ENCODE measurements at places on chromosomes 1 and 21.

DNA sequence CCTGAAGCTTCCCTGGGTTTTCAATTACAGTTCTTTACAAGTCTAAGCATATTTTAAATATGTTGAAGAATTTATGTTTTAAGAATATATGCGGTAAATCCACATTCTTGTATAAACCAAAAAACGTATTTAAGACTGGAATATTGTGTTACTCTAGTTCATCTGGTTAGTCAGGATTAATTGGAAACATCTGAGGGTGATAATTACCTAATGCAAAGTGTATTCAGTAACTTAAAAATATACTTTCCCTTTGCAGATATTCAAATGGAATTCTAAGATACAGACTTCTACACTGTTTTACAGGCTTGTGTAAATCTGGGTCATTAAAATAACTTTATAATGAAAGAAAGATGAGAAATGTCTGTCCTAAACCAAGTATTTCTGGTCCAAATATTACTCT, 302.0 kb downstream of the VAV3 start:
- no peak for DNase-seq

DNA sequence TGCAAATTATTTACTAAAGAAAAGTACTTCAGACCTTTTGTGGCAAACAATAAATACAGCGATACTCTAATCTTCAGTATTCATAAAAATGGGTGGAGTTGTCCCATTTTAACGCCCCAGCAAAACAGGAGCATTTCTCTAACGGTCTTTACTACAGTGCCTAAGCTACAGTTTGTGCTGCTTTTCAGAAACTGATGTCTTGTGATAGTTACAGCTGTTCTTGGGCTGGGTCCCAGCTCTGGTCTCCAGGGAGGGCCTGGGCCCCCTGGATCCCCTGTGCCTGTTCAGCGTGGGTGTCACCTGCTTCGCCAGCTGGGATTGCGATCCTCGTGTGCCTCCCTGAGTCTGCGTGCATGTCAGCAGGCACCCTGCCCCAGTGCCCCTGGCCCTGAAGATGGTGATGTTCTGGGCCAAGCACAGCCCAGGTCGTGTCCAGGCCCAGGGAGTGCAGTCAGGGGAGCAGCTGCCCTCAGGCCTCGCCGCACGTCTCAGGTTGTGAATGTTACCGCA, 64.0 kb upstream of the DIP2A start:
- no peak for DNase-seq

GRCh38 chr21:41816583-41817165, 49.8 kb upstream of the RIPK4 start:
- peak; percentile 48 for DNase-seq

DNA sequence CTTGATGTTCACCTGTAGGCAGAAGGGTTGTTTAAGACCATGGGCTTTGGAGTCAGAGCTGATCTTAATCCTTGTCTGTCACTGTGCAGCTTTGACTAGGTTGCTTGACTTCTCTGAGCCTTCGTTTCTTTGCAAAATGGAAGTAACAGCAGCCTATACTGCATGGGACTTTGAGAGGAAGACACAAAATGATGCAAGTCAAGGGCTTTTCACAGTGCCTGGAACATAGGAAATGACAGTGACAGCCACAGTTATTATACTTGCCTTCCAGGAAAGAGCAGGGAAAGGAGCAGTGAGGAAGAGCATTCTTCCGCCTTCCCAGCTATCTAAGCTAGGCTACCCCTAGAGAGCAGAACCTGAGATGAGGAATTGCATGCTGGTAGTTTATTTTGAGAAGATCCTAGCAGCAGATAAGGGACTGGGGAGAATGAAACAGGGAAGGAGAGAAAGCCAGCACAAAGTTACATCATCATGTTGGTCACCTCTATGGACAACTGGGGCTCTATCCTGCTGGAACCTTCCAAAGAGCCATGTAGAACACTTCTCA, 3.1 kb downstream of the CSF3R start:
- DNase-seq: no peak

DNA sequence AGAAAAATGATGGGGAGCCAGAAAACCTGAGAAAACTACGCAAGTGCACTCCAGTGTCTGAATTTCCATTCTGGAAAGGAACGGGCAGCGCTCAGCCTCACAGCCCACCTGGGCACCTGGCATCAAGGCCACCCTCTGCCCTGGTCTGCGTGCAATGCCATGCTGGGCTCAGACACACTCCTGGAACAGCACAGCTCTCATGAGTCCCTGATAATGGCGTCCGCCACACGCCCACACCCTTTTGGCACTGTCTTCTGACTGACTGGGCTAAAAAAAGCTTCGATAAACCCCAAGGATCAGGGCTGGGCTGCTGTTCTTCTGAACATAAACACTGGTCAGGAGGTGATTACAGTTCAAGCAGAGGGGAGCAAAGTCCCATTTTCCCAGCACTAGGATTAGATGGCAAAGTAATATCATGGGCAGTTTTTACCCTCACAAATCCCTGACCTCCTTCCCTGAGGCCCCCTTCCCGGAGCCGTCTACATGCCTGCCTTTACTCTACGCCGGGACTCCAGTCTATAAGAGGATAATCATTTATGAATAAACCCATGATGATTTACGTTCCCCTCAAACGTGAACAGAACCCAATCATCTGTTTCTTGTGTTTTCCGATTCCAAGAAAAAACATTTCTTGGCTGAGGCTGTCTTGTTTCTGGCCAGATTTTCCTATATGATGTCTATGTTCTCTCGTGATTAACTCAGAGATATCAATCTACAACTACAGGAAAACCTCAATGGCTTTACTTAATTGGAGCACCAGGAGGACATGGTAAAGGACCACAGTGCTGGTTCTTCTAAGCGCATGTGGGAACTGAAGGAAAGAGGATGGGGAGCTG, 22.6 kb downstream of the RCAN1 start:
- peak; percentile 82 for DNase-seq

DNA sequence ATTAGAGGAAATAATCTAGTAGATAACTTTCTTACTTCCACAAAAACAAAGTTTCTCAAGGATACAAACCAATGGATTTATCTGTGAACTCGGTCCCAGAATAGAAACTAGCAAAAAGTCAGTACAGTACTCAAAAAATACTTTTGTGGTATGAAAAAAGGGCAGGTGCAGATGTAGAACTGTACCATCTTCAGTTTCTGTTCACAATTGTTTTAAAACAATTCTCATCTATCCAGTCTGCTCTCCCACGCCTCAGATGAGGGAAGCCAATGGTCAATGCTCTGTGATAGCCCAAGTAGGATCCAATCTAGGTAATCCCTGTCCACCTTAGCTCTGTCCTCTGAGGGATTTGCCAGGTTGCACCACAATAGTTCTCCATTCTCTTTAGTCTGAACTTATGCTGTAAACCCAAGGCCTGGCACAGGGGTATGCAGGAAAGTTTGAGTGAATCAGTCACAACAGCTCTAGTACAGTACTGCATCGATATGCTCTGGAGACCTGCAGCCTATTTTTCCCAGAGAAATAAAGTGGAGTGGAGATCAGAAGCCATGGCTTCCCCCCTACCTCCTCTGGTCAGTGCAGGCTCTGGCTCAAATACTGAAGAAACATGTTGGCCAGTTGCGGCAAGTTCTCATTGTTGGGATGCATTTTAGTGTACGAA, 1.4 kb downstream of the KTI12 start:
- peak; percentile 14 for DNase-seq

- no peak for DNase-seq
Measured at GRCh38 chr1:9225411-9225785, 9.2 kb upstream of the H6PD start.

DNA sequence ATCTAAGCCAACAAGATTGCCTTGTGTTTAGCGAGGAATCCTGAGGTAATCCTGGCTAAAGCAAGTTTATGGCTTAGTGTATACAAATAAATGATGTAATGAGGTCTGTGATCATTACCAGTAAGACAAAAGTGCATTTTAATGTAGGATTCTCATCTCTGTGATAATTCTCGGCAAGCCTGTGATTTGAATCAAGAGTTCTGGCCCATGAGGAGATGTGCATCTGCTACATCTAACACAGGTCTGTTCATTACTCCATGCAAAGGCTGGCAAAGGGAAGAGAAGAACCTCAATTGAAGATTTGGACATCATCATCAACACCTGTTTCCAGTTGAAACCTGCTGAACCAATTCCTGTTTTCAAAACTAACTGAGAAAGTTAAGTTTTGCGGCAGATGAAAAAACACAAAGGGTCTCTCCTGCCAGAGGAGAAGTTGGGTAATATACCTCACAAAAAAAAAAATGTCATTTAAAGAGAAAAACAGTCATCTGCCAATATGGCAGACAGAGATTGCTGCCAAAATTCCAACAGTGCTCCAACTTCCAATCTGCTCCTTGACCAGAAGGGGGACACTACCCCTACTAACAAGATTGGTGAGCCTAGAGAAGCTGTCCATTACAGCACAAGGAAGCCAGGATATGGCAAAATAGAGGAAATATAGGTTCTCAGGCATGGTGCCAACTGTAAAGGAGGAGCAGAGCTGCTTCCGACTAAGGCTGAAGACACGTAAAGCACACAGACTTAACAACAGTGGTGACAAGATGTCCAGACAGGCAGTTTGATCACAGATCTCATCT, 453.7 kb downstream of the TTLL7 start:
- DNase-seq: no peak

DNA sequence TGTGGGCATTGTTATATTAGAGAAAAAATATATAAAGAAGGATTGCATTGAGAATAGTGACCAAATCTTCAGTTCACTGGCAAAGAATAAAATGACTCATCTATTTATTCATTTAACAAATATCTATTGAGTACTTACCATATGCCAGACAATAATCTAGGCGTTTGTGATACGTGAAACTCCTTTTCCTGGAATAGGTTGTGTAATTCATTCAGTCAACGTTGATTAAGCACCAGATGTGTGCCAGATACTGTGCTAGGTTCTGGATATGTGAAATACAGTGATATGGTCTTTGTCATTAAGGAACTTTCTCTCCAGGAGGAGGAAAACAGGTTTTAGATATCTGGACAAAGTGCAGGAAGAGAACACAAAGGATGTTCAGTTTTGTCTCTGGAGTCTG, 344.5 kb downstream of the RWDD3 start:
- DNase-seq: no peak

- DNase-seq: no peak
Measured at GRCh38 chr1:86239894-86240293, 83.3 kb upstream of the COL24A1 start.

DNA sequence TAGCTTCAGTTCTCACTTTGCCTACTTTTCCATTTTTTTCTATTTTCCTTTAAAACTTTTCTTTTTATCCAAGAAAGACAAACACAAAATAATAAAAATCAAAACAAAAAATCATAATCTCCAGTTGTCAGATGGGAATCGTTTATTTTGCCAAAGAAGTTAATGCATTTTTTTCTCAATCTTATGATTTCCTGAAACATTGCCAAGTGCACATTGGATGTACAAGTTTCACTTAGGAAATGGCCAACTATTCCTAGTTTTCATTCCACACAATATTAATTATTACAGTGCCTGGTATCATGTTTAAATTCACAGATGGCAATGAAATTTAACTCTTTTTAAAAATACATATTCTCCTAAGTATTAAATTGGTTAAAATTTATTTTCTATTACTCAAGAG, 1050.5 kb downstream of the TTLL7 start:
- DNase-seq: no peak

DNA sequence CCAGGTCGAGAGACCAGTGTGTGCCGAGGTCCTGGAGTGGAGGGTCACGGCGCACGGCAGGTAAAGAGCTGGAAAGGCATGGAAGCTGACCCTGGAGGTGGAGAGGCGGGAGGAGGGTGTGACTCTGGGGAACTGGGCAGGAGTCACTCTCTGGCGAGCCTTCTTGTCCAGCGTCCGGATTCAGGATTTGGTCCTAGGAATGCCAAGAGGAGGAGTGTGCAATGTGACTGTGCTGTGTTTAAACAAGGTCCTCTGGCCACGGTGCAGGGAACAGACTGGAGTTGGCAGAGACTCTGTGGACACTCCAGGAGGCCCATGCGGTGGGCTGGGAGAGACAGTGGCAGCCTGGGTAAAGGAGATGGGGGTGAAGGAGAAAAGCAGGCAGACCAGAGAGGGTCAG, 64.2 kb upstream of the CASZ1 start:
- DNase-seq: no peak

DNA sequence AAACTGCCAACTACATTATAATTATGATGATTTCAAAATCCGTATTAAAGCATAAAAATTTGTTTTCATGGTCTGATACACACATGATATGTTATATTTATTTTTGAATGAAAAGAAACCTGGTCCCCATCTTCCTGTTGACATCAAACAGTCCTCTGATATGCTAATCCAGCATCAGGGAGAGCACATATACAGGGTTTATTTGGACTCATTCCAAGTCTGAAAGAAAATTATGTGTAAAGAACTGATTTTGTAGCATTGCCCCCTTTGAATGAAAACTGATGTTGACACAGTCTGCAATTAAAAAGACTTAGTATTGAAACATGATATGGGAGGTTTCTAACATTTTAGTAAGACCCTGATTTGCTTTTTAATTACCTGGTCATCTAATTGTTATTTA, 119.4 kb downstream of the NEK7 start:
- no peak for DNase-seq

DNA sequence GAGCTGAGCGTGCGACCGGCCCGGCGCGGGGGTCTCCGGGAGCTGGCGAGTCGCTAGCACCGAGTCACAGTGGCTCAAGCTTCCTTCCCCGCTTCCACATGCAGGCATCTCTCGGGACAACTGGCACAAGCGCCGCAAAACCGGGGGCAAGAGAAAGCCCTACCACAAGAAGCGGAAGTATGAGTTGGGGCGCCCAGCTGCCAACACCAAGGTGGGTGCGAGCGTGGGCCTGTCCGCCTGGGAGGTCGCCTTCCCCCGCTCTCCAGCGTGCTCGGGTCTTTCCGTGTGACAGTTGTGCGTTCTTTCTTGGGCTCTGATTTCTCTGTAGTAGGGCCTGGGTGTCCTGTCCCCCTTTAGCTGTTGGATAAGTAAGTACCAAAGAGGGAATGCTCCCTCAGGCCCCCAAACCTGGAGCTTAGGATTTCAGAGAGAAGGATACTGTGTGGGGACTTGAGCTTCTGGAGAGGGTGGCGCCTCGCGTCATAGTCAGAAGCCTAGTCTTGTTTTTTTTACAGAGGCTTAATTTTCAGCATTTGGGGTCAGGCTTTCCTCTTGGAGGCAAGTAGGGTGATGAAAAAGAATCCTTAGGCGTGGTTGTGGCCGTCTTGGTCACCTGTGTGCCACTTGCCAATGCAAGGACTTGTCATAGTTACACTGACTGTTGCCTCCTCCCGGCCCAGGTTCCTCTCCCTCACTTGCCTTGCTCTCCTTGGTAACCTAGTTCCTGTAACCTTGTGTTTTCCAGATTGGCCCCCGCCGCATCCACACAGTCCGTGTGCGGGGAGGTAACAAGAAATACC, 790 bp downstream of the RPS8 start:
- no peak for DNase-seq

DNA sequence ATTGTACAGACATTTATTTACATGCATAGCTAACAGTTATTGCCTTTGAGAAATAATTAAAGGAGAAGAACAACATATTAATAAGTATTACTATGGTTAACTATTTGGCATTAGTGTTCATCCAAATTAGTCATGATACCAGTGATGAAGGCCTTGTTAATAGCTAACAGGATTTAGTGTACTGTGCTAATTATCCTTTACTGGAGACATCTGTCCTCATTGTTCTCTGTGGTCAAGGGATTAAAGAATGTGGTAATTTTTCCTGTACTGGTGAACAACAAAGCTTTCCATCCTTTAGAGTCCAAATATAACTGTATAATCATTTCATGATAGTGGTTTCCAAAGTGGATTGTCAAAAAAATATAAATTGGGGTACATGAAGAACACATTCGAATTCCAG, 103.9 kb downstream of the ADGRL4 start:
- DNase-seq: no peak

Data from hematopoietic multipotent progenitor cell treated with erythropoietin and hydrocortisone succinate and interleukin-3 and kit ligand, for 8 days (in vitro differentiated cells).